ENCODE measurements at places on chromosomes 2 and 18.

GRCh38 chr2:239065962-239066361, 218.1 kb downstream of the TWIST2 start:
- no peak for DNase-seq

- peak; percentile 73 for DNase-seq
Observed at GRCh38 chr2:15591692-15592463, at the start of gene DDX1. Gene DDX1 (plus strand): TSS chr2:15591868. CDS start chr2:15591934, 66 bp downstream.

- DNase-seq: no peak
Observed at GRCh38 chr2:188810586-188810985, 163.6 kb upstream of the COL3A1 start.

DNA sequence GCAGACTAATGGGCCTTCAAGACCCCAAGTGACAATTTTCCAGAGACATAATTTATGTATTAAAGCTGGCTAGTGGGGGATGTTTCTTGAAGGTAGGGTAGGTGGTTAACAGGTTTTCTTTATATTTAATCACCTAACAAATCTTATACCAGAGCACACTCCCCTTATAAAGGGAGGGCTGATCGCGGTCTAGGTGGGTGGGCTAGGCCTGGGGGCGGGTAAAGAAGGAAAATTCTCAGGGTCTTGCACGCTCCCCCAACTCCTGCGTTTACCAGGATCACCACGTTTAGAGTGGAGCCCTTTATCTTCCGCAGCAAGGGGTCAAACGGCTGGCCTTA, 19.9 kb upstream of the CXXC1 start:
- DNase-seq: no peak

GRCh38 chr2:45291296-45291701, 282.0 kb upstream of the SIX2 start:
- DNase-seq: no peak

DNA sequence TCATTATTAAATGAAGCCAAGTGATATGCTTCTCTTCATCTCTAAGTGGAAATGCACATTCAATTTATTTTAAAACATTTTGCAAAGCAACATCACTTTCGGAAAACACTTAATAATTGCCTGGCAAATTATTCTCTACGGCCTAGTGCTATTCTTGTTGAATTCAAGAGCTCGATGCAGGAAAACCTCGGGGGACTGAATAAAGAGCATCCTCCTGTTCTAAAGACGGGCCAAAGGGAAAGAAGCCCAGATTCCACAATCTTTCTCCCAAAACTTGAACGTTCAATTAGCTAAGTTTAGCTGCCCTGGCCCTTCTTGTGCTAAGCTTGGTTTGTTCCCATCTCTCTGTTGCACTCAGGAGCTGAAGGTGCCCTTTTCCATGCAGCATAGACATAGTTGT, 23.2 kb upstream of the SEH1L start:
- DNase-seq: no peak

- no peak for DNase-seq
Observed at GRCh38 chr2:101307503-101307902, 998 bp downstream of the RNF149 start.

DNA sequence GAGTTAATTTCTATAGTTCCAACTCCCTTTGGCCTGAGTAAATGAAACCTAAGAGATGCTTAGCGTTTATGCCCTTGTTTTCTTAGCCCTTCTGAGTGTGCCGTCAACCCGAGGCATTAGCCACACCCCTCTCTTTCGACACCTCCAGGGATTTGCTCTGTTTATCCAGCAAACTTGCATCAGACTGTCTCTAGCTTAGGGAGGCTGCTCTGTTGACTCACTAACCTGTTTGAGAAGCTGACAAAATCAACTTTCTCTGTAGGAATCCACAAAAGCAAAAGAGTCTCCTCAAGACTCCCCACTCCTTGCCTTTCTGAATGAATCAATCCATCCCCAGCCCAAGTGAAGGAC, 317.6 kb downstream of the TNS1 start:
- DNase-seq: no peak

- DNase-seq: no peak
Observed at GRCh38 chr2:176115883-176116813, at the start of gene HOXD10. Gene HOXD10 (plus strand): TSS chr2:176116778. CDS start chr2:176116834, 56 bp downstream.

DNA sequence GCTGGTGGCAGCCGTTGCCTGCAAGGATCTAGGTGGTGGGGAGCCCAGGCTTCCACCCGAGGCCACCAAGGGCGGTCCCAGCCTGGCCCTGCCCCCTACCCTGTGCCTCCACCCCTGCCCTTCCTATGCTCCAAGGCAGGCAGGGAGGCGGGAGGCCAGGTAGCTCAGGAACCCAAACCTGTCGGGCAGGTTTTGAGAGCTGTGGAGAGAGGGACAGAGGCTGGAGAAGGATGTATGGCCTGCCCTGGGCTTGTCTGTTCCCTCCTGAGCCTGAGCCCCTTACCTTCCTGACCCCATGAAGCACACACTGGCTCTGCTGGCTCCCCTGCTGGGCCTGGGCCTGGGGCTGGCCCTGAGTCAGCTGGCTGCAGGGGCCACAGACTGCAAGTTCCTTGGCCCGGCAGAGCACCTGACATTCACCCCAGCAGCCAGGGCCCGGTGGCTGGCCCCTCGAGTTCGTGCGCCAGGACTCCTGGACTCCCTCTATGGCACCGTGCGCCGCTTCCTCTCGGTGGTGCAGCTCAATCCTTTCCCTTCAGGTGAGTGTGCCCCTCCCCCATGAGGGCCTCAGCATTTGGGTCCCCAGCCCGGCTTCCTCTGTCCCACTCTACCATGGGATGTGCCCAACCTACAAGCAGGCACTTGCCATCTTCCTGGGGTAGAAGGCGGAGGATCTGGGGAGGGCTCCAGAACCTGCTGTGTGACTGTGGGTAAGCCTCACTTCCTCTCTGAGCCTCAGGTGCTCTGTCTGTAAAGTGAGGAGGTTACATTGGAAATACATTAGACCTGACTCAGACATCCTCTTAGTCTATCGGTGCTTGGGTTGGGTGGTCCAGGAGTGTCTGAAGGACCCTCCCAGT, at the start of gene PROM2:
PROM2 (plus strand) TSS at position 159 of the 860 bp plus-strand sequence; CDS start at position 296, 137 bp downstream.
- DNase-seq: no peak

DNA sequence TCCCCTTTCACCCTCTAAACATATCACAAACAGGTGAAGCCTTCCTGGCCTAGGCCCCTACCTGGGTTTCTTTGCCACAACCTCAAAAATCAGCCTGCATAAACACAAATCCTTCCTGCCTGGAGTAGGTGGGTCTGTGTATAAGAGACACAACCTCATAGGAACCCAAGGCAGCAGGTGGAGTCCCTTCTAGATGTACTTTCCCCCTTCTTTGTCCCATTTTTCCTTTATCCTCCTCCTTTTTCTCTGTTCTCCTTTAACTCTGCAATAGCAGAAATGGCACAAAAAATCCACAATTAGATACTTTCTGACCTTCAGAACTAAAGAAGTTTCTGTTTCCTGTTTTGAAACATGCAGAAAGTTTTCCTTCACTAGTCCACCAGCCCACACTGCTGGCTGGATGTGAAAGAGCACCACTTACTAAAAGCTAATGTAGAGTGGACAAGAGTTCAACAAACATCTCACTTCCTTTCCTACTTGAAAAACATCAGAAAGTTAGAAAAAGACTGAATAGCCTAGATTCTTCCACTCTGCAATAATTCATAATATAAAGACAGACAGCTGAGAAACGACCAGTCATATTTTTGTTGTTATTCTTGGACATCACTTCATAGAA, 11.2 kb downstream of the SLC40A1 start:
- DNase-seq: no peak

DNA sequence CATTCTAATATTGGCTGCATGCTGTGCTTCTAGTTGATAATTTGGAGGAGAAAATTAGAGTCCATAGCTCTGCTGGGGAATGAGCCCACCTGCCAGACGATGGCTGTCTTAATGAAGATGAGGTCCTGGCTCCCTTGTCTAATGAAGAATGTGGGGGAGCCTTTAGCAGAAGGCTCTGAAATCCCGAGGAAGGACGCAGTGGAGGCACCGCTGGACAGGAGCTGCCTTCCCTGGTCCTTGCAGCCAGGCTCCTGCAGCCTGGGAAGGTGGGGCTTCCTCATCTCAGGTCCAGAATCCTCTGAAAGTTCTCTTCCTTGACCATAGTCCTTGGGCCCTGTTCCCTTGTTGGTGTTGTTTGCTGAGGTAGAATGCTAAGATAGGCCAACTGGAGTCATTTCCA, 208.3 kb downstream of the AGAP1 start:
- DNase-seq: no peak

- peak; percentile 1 for DNase-seq
Observed at GRCh38 chr2:117785740-117786139, 28.8 kb upstream of the DDX18 start.

DNA sequence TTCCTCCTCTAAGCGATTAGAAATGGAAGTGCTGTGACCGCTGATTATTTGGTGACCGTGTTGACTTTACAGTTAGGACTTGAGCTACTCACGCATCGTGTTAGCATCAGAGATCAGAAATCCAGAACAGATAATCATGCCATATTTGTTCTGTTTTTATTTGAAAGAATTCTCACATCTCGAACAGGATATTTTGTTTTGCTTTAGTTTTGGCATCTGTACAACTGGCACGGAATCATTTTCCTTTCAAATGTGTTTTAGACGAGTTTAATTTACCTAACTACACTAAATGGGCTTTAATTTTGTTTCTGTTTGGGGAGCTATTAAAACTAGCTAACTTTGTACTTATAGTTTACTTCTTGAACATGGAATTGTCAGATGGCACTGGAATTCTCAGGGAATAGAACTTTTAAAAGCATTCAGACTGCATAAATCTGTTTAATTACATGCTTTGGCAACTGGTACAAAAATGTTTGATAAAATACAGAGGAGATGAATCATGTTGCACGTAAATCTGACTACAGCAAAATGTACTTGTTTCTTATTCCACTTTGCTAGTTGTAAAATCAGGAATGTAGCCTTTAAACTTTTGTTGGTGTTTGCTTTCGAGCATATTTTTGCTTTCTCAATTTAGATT, 1.4 kb downstream of the ITPRID2 start:
- no peak for DNase-seq

- no peak for DNase-seq
Observed at GRCh38 chr2:229118927-229119326, 152.2 kb downstream of the PID1 start.

DNA sequence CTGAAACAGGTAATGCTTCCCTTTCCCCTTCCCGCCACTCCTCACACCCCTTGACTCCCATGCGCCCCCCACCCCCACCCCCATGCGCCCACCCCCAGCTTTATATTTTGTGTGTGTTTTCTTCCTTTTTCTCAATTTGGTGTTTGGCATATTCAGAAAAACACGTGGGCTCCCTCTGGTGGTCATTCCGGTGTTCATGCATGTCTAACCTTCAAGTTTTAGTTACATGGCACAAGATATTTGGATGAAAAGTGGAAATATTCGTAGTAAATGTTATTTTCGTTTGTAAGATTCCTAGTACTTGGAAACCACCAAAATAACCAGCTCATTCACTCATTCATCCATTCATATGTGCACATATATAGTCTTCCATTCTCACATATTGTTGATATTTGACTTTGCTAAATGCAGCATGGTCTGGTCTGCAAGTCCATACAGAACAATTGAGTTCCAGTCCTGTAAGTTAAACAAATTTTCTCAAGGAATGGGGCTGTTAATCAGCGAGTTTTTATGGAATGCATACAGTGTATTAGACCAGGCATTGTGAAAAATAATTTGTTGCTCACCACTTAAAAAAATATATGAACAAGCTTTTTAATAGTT, 143.6 kb upstream of the MAP3K20 start:
- DNase-seq: peak; percentile 41

GRCh38 chr2:121245913-121246312, 39.1 kb downstream of the TFCP2L1 start:
- no peak for DNase-seq

DNA sequence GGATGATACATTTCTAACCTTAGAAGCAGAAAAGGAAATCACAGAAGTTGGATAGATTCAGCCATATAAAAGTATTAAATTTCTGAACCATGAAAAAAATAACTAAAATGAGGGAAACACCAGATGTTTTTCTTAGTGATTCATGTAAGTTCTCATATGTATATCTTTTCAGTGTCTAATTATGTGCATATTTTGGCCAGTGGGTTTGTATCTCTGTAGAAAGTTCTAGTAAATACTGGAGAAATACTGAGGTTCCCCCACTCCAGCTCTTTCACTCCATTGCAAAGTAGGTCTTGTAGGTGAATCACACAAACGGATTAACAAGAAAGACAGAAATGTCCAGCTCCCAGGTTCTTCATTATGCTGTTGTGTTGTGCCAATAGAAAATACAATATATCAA, 222.3 kb downstream of the NEDD4L start:
- no peak for DNase-seq

DNA sequence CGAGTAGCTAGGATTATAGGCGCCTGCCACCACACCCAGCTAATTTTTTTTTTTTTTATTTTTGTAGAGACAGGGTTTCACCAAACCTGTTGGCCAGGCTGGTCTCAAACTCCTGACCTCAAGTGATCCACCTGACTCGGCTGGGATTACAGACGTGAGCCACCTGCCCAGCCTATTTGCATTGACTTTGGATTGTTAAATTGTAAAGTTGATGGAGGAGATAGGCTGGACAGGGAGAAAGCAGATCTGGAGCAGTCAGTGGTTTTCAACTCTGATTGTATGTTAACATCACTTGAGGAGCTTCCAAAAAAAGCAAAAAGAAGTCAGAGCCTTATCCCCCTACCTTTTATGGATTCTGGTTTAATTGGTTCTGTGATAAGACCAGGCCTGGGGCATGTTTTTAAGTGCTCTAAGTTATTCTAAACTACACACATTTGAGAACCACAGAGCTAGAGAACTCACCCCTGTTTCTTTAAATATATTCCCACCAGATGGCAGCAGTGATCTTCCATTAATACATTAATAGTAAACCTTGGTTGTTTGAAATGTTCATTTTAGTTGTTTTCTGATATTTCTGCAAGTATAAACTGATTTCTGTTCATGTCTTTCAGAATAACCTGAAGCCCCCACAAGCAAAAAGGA, 7.5 kb downstream of the C2orf49 start:
- no peak for DNase-seq

GRCh38 chr18:54181856-54182602, 42.4 kb downstream of the MBD2 start:
- no peak for DNase-seq

- no peak for DNase-seq
Observed at GRCh38 chr2:12742891-12743290, 26.2 kb downstream of the TRIB2 start.

- DNase-seq: no peak
Observed at GRCh38 chr2:101364878-101365277, 22.4 kb downstream of the CREG2 start.

DNA sequence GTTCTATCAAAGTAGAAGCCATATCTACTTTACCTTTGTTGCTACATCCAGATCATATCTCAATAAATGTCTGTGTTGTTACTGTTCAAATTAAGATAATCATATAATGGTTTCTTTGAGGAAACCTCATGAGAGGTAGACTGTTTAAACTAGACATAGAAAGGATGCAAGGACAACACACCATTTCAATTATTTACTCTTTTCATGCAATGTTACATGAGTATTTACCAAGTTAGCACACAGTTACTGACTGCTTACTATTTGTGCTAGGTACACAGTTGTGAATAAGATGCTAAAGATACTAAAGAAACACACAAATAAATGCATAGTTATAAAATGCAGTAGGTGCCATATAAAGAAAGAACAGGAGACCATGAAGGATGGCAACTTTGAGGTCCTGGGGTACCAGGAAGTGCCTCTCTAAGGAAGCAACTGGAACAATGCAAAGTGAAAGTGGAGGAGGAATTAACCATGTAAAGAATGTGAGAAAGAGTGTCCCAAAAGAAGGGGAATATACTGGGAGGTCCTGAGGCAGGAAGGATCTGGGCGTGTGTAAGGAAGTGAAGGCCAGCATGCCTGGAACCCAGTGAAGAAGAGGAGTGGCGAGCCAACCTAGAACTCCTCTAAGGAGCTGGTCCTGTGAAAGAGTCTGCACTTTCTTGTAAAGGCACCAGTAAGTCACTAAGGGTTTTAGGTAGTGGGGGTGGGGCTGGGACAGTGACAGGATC, 39.4 kb downstream of the RBMS1 start:
- DNase-seq: no peak
